ENCODE measurements at places on chromosomes 2 and 18.

- no peak for DNase-seq
Measured at GRCh38 chr2:65802298-65802942, 370.0 kb upstream of the SPRED2 start.

GRCh38 chr2:225429717-225430116, 30.2 kb downstream of the NYAP2 start:
- DNase-seq, result no peak

- no peak for DNase-seq
Measured at GRCh38 chr2:137233091-137233490, 467.7 kb downstream of the THSD7B start.

DNA sequence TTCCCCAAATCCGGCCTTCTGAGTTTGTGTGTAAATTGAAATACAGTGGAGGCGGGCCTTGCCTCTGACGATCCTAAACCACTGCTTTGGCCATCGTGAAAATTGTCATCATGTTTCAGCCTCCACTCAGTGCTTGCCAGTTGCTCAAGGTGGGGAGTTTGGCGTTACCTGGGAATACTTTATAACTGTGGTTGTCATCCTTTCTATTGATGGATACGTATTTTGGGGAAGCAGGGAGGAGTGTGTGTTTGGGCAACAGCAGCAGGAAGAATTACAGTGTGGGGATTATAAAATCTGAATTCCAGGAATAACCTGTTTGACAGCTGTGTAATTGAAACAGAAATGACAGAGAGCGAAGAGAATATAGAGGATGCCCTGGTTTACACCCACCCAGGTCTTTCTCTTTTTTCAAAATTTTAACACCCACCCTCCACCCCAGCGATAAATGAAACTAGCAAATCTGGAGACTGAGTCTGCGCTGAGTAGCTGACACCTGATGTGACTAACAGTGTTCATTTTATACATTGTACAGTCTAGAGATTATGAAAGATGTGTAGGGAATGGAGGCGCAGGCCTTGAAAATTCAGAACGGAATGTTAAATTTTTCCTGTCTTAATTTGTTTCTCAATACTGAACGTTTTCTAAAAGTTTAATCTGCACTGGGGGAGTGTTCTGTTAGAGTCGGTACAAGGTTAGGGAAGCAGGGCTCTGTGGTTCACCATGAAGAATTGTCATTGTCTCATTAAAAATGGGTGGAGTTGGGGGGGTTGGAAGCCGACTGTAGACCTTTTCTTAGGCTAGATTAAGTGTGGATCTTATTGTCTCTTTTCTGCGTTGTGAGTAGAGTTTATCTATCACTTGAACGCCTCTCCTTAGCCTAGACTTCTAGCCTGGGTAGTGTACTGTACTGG, 1.6 kb downstream of the MAP4K4 start:
- no peak for DNase-seq

DNA sequence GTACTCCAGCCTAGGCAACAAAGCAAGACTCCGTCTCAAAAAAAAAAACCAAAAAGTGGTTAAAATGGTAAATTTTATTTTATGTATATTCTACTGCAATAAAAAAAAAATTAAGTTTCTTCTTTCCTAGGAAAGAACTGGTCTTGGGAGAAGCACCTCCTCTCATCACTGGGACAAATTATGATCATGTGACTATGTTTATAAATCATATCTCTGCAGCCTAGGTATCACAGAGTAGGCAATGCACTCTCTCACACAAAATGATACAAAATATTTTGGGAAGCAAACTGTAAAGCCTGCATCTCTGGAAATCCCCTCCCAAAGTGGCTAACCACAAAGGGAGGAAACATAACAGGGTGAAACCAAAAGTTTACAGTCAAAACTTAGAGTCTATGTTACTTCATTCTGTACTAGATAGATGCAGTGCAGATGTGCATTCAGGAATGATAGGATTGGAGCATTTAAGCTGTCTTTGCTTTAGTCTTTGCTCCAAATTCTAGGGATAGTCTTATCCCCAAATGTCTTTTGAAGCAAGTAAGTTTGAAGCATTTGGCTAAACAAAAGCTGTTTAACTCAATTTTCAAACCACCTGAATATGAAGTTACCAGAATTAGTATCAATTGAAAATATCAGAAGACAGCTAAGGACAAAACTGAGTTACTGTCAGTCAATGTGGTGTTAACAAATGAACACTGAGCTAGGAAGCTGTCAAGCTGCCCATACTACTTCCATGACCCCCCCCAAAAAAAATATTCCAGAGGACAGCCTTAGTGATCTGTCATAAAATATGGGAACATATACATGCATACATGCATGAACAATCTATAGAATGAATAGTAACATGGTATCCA, 21.1 kb upstream of the MALT1 start:
- DNase-seq, result no peak

DNA sequence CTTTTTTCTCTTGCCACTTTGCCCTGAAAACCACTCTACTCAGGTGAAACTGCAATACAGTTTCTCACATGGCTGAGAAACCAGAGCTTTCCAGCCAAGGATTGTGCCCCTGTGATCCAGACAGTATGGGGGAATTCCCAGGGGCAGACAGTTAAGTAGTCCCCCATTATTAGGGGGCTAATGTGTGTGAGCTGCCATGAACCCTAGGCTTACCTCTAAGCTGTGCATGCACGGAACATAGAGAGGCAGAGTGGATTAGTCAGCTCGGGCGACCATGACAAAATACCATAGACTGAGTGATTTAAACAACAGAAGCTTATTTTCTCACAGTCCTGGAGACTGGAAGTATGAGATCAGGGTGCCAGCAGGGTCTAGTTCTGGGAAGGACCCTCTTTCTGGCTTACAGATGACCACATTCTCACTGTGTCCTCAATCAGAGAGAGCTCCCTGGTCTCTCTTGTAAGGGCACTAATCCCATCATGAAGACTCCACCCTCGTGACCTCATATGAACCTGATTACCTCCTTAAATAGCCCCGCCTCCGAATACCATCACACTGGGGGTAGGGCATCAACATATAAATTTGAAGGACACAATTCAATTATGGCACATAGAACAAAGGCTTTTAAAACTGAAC, 215.1 kb downstream of the EIPR1 start:
- no peak for DNase-seq

DNA sequence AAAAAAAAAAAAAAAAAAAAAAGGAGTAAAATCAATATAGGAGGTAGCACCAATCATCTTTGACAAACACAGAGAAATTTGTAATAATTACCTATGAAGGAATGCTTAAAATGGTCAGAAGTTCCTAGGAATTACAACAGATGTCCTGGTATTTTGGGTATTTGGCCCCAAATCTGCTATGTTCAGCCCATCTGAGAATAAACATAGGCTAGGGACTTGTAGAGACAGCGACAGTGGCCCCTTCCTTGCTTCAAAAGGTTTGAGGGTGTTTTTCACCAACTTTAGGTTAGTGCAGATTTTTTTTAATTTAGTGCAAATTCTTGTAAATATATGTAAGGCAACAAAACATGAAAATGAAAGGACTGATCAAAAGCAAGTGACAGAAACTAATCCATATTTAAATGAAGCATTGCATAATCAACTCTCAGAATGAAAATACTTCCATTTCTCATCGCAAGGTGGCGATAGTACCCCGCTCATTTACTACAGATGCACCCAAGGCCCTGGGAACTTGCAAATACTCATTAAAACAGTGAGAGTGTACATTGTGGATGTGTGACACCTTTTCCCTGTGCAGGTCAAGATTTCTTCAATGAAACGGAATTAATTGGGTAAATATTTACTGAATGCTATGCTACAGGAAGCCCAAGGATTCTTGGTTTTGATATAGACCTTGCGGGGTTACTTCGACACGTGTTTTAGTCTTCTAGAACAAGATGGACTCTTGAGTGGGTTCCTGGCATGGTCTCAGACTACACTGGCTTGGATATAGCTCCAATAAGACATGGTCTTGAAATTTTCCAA, 44.6 kb downstream of the FAM124B start:
- DNase-seq, result peak; percentile 77

DNA sequence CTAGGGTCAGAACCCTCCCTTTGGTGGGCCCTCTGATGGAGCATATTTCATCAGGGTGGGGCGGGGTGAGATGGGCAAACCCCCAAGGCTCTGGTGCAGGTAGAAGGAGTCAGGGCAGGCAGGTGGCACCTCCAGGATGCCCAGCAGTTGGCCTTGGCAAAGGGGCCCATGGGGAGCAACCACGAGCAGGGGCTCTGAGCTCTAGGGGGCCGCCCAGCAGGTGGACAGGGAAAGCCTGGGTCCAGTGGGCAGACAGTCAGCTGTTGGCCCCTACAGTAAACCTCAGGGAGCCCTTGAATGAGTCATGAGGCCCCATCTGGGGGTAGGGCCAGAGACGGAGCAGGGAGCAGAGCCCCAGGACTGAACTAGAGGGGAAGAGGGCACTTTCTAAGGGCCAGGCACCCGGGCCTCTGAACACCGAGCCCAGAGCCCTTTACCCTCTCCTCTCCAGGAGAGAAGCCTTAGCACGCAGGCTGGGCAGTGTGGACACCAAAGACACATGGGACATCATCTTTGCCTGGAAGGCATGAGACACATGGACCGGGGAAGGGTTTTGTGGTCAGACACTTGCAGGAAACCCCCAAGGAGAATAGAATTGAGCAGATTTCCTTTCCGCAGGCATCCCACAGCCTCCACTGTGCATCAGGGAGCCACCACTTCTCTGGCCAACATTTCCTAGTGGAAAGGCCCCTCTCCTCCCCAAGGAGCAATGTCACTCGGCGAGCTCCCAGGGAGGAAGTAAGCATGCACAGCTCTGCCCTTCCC, 257.3 kb downstream of the GLI2 start:
- no peak for DNase-seq

DNA sequence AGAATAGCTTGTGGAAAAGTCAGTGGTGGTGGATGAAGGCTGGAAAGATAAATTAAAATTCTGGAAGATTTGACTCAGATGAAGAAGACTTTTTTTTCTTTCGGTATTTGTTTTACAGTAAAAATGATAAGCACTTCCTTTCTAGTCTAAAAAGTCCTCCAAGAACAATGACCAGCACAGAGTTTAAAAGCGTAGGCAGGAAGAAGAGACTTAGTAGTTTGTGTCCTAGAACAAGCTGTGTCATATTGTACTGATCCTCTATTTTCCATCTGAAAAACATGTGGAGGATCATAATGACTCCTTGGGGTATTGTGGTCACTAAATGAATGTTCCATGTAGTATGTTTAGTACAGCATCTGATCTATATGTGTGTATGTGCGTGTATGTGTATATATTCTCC, 132.4 kb upstream of the FSHR start:
- DNase-seq, result no peak

GRCh38 chr2:33366473-33366872, 110.0 kb upstream of the RASGRP3 start:
- no peak for DNase-seq

DNA sequence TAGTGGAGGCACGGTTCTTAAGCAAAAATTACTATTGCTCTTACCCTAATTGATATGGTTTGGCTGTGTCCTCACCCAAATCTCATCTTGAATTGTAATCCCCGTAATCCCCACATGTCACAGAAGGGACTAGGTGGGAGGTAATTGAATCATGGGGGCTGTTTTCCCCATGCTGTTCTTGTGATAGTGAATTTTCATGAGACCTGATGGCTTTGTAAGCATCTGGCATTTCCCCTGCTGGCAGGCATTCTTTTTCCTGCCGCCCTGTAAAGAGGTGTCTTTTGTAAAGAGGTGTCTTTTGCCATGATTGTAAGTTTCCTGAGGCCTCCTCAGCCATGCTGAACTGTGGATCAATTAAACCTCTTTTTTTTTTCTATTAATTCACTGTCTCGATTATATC, 1691.8 kb upstream of the SLC39A10 start:
- DNase-seq, result no peak

- no peak for DNase-seq
Measured at GRCh38 chr2:98269274-98269673, 77.0 kb upstream of the CNGA3 start.

GRCh38 chr2:135130751-135131150, 78.7 kb downstream of the RAB3GAP1 start:
- DNase-seq, result no peak

GRCh38 chr2:124246170-124246569, 221.1 kb downstream of the CNTNAP5 start:
- no peak for DNase-seq

DNA sequence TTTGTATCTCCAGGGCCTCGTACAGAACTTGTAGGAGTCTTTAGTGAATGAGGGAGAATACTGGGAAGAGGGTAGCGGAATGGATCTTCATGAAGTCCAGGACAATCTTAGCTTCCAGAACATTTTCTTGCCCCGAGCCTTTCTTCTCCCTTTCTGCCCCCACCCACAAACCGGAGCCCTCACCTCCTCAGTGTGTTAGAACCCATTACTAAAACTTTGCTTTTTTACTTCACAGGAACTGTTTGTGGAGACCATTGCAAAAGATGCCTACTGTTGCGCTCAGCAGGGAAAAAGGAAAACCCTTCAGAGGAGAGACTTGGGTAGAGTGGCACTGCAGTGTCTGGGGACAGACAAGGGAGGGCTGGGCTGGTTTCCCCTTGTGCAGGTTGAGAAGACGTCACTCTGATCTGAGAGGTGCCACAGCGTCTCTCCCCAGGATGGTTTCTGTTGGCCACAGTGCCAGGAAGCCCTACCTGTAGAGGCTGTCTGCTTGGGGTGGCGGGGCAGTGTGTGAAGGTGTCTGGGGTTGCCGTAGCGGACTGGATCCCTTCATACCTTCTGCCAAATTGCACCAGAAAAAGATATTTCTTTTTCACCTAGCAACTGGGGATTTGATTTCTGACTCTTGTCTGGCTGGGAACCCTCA, 786 bp downstream of the POLE4 start:
- DNase-seq, result no peak

DNA sequence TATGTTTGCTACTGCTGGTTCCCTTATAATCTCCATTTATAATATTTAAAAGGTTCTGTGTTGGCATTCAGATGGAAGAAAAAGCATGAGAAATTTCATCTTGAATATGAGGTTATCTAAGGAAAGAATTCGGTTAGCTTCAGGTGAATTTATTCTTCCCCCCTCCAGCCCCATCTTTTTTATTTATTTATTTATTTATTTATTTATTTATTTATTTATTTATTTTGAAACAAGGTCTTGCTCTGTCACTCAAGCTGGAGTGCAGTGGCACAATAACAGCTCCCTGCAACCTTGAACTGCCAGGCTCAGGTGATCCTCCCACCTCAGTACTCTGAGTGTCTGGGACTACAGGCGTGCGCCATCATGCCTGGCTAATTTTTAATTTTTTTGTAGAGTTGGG, 95.5 kb upstream of the VWC2L start:
- DNase-seq, result no peak
